ENCODE measurements at places on chromosomes 3 and 15.
A peak's percentile ranks its signal among the peaks of the same experiment; 100 is the strongest.

DNA sequence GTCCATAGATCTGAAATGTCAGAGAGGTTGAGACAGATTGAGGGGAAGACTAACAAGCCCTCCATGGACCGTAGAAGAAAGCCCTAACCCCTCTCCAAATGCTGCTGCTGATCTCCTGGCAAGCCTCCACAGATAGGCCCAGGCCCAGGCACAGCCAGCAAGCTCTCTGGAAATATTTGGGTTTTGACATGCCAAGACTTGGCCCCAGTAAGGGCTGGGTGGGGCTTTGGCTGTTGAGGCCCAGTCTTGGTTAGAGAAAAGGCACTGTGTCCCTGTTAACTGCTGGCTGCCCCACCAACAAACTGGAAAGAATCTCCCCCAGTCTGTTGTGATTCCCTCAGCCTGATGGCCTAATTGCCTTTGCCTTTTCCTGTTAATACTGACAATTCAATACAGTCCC is 208.8 kb upstream of the CTDSPL start:
- H3K4me3 ChIP-seq = no peak overlapping the region
- peaks cover 2% of the 10 kb centered on the region for H3K27me3 ChIP-seq
- H3K36me3 ChIP-seq = no peaks in the 10 kb centered on the region
- no peak for DNase-seq
- H3K27ac ChIP-seq = no peak overlapping the region
- H3K4me1 ChIP-seq = no peaks in the 10 kb centered on the region

- no peaks in the 10 kb centered on the region for H3K27me3 ChIP-seq
- peak overlapping the region; percentile 69 for H3K27ac ChIP-seq
- H3K36me3 ChIP-seq = peaks cover 82% of the 10 kb centered on the region
- DNase-seq = no peak
- no peak overlapping the region for H3K4me3 ChIP-seq
- peaks cover 3% of the 10 kb centered on the region for H3K4me1 ChIP-seq
Observed at GRCh38 chr15:65176056-65176455, 9.1 kb downstream of the CLPX start.

- no peak for DNase-seq
- H3K4me1 ChIP-seq = no peaks in the 10 kb centered on the region
- no peak overlapping the region for H3K27ac ChIP-seq
- H3K4me3 ChIP-seq = no peak overlapping the region
Observed at GRCh38 chr3:195823280-195823679, 11.6 kb upstream of the MUC4 start.

DNA sequence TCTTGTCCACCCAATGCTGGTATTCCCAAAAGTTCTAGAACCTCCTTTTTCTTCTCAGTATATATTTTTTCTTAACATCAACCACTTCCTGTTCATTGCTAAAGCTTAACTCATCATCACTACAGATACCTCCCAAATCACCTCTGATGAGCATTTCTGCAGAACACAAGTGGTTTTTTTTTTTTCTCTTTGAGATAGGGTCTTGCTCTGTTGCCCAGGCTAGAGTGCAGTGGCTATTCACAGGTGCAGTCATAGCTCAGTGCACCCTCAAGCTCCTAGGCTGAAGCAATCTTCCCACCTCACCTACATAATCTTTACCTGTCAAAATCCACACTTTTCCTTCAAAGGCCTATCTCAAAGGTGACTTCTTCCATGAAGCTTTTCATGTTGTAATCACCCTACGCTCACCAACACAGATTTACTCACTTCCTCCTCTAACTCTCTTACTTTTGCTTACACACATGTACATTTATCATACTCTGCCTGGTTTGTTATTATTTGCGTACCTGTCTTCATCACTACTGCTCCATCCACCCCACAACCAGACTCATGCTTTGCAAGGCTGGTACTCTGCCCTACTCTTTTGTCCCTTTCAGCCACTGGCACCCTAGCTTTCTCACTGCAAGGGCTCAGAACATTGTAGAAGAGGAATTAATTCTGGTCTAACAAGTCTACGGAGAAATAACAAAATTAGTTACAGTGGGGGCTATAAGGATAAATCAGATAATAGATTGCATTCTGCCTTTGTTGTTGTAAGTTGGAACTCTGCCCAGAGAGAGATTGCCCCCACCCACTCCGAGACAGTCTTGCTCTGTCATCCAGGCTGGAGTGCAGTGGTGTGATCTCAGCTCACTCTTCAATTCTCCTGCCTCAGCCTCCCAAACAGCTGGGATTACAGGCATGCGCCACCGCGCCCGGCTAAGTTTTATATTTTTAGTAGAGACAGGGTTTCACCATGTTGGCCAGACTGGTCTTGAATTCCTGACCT is 27.5 kb downstream of the HERC1 start:
- no peaks in the 10 kb centered on the region for H3K27me3 ChIP-seq
- peaks cover 12% of the 10 kb centered on the region for H3K36me3 ChIP-seq
- peaks cover 92% of the 10 kb centered on the region for H3K4me1 ChIP-seq
- no peak for DNase-seq

DNA sequence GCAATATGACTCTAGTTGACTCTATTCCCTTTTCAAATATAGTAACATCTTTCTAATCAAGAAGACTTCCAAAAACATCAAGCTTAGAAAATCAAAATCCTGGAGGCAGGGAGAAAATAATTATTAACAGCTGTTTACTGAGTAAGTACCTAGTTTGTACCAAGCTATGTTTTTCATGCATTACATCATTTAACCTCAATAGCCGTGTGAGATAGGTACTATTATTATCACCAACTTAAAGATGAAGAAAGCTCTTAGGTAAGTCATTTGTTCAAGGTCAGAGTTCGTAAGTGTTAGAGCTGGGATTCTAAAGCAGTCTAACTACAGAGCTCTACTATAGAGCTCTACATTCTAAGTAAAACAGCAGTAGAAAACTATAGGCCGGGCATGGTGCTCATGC is 41.6 kb downstream of the GSK3B start:
- H3K36me3 ChIP-seq = peaks cover 2% of the 10 kb centered on the region
- peak overlapping the region; percentile 17 for H3K4me3 ChIP-seq
- peaks cover 42% of the 10 kb centered on the region for H3K4me1 ChIP-seq
- H3K27ac ChIP-seq = no peak overlapping the region
- no peaks in the 10 kb centered on the region for H3K27me3 ChIP-seq
- no peak for DNase-seq

- H3K4me3 ChIP-seq = no peak overlapping the region
- no peaks in the 10 kb centered on the region for H3K27me3 ChIP-seq
- DNase-seq = no peak
Observed at GRCh38 chr3:55200906-55201305, 273.0 kb upstream of the LRTM1 start.

DNA sequence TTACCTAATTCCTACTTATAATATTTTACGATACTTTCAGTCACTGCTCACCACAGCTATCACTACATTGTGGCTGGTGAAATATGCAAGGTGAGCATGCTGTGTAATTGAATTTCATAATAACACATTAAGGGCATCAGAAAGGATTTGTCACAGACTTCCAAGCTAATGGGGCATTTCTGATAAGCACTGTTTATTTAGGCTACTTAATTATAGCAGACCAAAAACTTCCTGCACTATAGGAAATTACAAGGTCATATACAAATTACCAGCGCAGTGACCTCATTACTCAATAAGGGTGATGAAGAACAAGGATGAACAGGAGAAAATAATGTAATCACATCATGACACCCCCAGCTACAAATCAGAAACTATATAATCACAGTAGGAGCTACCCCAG is 88.6 kb upstream of the FAM3D start:
- no peaks in the 10 kb centered on the region for H3K36me3 ChIP-seq
- H3K27ac ChIP-seq = no peak overlapping the region
- no peak overlapping the region for H3K4me3 ChIP-seq
- no peaks in the 10 kb centered on the region for H3K4me1 ChIP-seq

DNA sequence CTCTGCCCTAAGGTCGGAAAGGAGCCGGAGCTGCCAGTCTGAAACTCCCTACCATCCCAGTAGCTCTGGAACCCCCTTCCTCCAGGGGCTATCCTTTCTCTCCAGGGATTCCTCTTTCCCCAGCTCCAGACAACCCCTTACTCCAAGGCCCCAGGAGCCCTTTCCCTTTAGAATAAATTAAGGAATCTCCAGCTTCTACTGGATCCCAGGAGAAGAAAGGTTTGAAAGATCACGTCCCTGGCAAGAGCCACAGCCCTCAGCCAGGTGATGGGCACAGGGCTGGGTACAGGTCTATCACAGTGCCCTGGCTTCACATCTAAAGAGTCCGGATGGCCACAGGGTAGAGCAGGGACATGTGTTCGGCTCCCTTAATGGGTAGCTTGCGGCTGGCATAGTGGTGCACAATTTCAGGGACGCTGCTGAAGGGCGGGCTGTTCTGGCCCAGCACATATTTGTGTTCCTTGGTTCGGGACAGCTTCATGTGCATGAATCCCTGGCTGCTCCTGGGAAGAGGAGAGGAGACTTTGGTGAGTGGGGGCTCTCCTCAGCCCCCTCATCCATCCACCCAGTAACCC is 20.0 kb downstream of the SHF start:
- H3K4me3 ChIP-seq = peak overlapping the region; percentile 75
- H3K36me3 ChIP-seq = no peaks in the 10 kb centered on the region
- H3K27me3 ChIP-seq = no peaks in the 10 kb centered on the region
